RKO (cell line): ENCODE measurements at places on chromosomes 6 and 20.
A peak's percentile ranks its signal among the peaks of the same experiment; 100 is the strongest.

DNA sequence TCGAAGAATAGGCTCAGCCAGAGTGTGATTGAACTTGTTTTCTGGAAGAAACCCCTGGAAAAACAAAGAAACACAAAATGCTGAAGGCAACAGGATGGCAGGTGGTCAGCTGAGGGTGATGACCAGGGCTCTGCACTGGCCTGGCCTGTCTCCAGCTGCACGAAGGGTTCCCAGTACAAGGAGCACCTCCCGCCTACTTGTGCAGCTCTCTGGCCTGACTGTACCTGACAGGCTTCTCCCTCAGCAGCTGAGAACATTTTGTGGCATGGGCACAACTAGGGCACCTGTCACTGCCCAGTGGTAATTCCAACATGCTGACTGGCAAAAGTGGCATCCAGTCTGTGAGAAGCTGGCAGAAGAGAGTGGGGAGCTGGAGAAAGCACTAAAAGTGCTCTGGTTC, 38.8 kb upstream of the EMILIN3 start:
- DNase-seq = no peak

DNA sequence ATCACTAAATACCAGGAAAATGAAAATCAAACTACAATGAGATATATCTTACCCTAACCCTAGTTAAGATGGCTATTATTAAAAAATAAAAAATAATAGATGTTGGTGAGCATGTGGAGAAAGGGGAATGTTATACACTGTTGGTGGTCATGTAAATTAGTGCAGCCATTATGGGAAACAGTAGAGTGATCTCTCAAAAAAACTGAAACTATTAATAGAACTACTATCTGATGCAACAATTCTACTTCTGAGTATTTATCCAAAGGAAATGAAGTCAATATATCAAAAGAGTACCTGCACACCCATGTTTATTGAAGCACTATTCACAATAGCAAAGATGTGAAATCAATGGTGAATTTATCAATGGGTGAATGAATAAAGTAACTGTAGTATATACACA, 48.6 kb downstream of the HLA-A start:
- DNase-seq = no peak

DNA sequence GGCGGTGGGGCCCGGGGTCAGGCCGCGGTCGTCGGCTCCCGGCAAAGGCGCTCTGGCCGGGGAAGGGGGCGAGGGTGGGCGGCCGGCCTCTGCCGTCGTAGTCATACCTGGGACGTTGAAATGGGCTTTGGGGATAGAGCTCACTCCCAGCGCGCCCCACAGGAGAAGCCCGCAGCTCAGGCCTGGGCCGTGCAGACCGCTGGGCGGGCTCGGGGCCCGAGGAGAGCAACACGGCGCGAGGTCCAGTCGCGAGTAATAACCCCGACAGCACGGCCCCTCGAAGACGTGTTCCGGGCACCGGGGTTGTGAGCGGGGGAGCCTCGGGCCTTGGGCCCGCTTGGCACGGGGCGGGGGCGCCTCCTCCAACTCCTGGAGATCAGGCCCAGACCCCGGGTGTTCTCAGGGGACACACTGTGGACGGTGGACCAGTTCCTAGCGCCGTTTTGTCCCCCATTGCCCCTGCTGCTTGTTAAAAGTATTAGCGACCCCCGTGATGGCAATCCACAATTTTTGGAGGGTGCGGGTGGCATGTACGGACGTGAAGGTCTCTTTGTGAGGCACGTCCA, 10.9 kb downstream of the FOXC1 start:
- DNase-seq = no peak

DNA sequence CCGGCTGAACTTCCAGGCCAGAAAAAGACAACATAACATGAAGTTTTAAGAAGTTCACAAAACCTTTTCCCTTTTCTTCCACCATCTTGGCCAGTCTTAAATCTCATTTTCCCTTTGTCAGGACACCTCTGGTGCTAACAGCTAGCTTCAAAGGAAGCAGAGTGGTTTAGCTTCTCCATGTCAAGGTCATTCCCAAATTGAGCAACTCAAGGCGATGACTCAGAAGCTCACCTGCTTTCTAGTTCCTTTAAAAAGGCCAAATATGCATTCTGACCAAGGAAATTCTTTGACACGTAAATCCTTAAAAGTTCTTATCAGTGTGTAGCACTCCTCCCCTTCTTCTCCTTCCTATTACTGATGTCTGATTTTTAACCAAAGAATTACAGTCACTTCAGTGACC, 69.6 kb upstream of the VGLL2 start:
- DNase-seq = no peak

DNA sequence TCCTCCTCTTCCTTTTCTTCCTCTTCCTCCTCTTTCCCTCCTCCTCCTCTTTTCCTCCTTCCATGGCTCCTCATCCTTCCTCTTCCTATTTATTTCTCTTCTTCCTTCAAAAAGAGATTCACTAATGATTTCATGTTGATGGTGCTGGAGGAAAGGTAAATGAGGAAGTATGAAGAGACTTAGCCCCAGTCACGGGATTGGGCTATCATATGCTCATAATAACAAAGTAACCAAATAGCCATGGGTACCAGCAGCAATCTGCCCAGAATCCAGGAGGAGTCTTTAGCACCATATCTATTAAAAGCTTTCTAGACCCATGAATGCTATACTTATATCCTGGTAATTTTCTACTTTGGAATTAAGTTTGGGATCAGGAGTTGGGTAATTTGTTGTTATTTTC, 910.9 kb upstream of the MAP3K7 start:
- DNase-seq = no peak

- DNase-seq = peak; percentile 32
Observed at GRCh38 chr20:49545572-49545971, 22.4 kb downstream of the PTGIS start.

DNA sequence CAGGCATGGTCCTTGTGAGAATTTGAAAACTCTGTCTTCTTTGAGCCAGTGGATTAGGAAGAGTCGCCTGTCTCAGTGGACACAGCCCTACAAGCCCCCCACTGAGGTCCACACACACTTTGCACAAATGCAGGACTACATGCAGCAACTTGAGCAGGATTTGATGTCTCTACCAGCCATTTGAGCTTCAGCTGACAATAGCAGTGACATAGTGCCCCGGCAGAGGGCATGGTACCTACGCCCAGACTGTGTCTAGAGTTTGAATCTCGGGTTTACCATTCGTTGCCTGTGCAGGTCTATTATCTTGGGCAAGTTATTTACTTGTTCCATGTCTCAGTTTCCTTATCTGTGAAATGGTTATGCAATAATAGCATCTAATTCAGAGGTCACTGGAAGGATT, 580.1 kb downstream of the TFAP2B start:
- DNase-seq = no peak

- no peak for DNase-seq
Observed at GRCh38 chr6:145809785-145810184, 4.8 kb downstream of the FBXO30 start.

DNA sequence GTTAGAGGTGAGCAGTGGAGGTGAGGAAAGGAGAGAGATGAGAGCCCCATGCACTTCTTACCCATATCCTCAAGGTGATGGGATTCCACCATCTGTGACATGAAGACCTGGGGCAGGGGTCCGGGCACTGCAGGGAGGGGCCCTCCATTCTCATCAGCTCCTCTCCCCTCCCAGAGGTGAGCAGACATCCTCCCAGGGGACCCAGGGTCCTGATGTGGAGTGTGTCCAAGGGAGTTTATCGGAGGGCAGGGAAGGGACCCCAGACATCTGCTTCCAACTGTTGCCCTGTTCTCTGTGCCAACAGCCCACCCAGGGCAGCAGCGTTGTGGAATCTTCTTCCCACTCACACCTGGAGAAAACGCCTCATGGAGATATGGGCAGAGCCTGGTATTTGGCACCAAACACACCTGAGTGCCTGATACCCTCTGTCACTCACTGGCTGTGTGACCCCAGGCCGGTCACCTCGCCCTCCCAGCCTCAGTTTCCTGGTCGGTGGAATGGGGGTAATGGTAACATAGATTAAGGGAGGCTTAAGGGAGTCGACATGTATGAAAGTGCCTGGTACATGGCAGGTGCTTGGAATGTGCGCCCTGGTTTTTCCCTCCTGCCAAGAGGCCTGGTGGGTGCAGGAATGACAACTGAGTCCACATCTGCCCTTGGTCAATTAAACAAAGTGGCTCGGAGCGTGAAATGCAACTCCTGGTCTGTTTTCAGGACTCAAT, 227.9 kb downstream of the PREX1 start:
- DNase-seq = no peak

DNA sequence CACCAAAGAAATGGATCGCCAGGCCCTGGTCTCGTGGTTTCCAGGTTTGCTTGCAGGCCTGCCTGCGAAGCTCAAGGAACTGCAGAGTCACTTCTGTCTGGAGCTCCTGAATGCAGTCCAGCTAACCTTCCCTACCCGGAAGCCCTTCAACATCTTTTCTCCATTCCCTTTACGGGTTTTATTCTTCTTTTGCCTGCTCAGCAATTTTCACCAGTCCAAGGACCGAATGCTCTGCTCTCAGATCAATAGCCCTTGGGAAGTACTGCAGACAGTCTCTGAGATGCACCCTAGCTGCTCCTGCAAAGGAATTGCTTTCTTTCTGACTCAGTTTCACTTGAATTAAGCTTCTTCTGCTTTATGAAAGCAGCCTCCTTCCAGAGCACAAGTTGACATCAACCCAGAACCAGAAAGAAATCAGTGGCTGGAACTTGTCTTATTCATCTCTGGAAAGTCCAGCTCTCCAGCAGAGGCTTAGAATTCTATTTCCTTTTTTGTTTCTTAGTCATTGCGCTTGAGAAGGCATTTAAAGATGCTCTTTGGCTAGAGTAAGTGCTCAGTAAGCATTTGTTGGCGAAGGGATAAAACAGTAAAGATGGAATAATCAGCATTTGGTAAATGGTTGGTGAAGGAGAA, 18.7 kb upstream of the YWHAB start:
- no peak for DNase-seq
